ENCODE measurements at places on chromosomes 3 and 15.

DNA sequence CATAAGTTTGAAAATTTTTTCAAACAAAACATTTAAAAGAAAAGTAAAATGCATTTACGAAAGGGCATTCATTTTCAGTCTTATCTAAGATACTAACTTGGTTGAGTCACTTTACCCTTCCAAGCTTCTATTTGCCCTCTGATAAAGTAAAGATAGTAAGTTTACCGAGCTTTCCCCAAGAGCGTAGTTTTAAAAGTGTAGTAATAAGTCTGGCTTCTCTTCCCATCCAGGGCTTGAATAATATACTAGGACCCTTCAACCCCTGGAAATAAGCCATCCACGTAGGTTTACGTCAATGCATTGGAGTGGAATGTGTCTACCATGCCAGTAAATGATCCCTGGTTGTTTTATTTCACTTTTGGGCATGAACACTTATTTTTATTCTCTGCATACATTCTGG, 608.3 kb downstream of the NTRK3 start:
- no peak overlapping the region for H3K27ac ChIP-seq
- H3K4me3 ChIP-seq = no peak overlapping the region
- H3K4me1 ChIP-seq = no peaks in the 10 kb centered on the region
- no peak for DNase-seq
- no peaks in the 10 kb centered on the region for H3K36me3 ChIP-seq

DNA sequence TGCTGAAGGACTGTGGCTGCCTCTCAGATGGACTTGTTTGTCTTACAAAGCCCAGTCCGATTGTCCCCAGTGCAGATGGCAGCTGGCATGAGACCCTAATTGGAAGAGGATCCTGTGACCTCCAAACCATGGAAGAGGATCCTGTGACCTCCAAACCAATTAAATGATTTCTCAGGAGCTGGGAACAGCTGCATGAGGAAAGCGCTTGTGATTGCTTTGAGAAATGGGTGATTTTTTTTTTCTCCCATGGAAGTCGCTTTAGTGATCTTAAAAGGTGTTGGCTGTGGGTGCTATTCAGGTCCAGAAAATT, 68.4 kb upstream of the LARS2 start:
- H3K27me3 ChIP-seq = no peaks in the 10 kb centered on the region
- DNase-seq = no peak
- H3K27ac ChIP-seq = no peak overlapping the region
- no peaks in the 10 kb centered on the region for H3K4me1 ChIP-seq
- H3K4me3 ChIP-seq = no peak overlapping the region

DNA sequence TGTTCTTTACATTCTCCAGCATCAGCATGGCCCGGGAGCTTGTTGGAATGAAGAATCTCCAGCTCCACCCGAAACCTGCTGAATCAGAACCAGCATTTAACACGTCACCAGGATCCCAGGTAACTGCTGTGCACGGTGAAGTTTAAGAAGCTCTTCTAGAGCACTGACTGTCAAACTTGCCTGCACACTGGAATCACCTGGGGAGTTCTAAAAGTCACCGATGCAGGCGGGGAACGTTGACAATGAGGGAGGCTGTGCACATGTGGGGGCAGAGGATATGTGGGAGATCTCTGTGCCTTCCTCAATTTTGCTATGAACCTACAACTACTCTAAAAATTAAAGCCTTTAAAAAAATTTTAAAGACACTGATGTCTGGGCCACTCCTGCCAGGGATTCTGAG, 19.1 kb upstream of the PAQR5 start:
- no peaks in the 10 kb centered on the region for H3K36me3 ChIP-seq
- no peak for DNase-seq
- H3K27me3 ChIP-seq = no peaks in the 10 kb centered on the region
- no peak overlapping the region for H3K27ac ChIP-seq

GRCh38 chr15:85752491-85752961, 42.2 kb downstream of the KLHL25 start:
- H3K4me3 ChIP-seq = no peak overlapping the region
- no peaks in the 10 kb centered on the region for H3K27me3 ChIP-seq
- H3K36me3 ChIP-seq = peaks cover 7% of the 10 kb centered on the region
- peak overlapping the region; percentile 40 for H3K27ac ChIP-seq
